ENCODE measurements at places on chromosomes 1 and 21.

GRCh38 chr1:160761046-160761445, 22.0 kb downstream of the SLAMF7 start:
- no peak for DNase-seq

- DNase-seq, result no peak
Measured at GRCh38 chr21:23131177-23131576, 2133.0 kb downstream of the NCAM2 start.

DNA sequence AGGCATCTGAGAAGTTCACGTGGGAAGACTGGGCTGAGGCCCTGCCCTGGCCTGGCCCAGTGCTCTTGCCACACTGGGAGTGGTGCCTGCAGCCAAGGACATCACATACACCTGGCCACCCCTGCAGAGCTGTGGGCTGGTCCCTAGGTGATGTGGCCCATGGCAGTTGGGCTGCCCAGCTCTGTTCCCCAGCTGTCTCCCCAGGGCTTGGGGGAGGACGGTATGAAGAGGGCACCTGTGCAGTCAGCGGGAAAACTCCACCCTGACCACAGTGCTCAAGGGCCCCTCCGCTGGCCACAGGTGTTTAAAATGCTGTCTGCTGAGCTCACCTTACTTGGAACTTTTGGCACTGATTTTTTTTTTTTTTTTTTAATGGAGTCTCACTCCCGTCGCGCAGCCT, 120.4 kb upstream of the SLC25A33 start:
- DNase-seq, result no peak

GRCh38 chr1:91891454-91891853, 5.5 kb upstream of the TGFBR3 start:
- no peak for DNase-seq

DNA sequence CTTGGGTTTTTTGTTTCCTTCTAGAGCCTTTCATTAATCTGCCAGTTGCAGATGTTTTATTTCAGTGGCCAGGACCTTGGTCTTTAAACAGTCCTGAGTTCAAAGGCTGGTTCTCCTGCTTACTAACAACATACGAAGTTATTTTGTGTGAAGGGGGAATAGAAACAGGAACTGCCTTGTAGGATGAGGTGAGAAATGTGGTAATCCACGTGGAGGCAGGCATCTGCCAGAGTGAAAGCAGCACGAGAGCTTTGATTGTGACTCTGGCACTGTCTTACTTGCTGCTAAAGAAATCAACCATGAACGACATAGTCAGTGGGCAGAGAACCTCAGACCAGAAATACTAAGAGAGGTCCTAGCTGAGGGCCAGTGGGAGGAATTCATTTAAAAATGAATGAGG, 30.4 kb downstream of the TMEM63A start:
- DNase-seq, result no peak

- DNase-seq, result no peak
Measured at GRCh38 chr1:89295187-89295586, 22.5 kb upstream of the GBP5 start.

GRCh38 chr1:229025576-229025975, 245.3 kb upstream of the RAB4A start:
- DNase-seq, result no peak

DNA sequence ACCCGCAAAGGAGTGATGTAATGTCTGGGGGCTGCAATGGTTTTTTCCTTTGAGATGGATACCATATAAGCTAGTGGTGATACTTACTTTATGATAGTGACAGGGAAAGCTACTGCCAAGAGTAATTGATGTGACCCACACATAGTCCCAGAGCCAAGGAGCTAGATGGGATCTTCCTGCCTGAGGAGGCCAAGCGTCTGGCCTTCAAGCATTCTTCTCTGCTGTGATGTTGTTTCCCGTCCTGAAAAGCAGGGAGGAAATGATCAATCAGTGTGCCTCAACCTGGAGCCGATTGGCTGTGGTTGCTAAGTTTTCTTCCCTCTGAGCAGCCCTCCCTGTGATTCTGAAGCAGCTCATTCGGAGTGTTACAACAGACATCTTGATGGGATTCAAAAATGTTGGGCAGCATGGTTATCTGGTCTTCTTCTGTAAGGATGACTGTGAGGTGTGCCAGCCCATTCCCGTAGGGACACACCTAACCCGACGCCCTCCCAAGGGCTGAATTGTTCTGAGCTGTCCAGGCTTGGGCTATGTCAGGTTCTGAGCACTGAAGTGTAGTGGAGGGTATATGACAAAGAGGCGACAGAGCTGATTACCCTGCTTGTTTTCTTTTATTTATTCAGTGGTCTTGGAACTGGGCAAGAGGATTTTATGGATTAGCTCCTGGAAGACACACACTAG, 56.7 kb downstream of the UCK2 start:
- no peak for DNase-seq

DNA sequence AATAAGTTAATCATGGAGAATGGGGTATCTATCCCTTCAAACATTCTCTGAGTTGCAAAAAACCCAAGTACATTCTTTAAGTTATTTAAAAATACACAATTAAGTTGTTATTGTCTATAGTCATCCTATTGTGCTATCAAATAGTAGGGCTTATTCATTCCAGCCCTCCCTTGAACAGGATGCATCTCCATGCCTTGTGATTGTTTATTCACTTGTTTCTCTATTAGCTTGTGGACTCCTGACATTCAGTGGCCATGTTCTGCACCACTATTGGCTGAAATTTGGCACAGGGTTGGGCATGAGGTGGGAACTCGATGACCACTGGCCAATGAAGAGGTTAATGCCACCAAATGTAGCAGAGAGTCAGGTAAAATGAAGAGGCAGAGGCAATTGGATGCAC, 272.8 kb downstream of the TNR start:
- DNase-seq, result no peak

GRCh38 chr1:207849646-207850045, 61.3 kb downstream of the CD34 start:
- DNase-seq, result no peak

GRCh38 chr1:77680173-77680572, 2.3 kb downstream of the ZZZ3 start:
- no peak for DNase-seq
